ENCODE measurements at places on chromosomes 2 and 18.

- DNase-seq: no peak
Observed at GRCh38 chr2:201827621-201828020, 21.3 kb downstream of the CDK15 start.

GRCh38 chr2:55169359-55169758, 62.7 kb downstream of the CLHC1 start:
- DNase-seq: no peak

GRCh38 chr2:152022090-152022489, 76.8 kb downstream of the CACNB4 start:
- DNase-seq: no peak

- no peak for DNase-seq
Observed at GRCh38 chr2:64622443-64623241, 31.1 kb downstream of the SERTAD2 start.

DNA sequence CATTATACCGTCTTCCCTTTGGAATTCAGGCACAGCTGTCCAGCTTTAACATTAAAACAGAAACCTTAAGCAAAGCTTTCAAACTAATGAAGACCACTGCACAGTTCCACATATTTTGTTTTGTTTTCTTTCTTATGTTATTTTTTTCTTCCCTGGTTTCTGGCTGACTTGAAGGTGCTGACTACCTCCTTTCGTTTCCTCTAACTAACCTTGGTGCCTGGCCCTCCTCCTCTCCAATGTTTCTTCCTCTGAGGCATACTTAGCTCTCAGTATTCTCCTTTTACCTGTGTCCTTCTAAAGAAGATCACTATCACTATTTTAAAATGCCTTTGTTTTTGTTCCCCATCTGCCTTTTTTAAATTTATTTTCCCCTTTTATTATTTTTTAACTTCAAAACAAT, 433.3 kb upstream of the SPHKAP start:
- DNase-seq: no peak

- no peak for DNase-seq
Observed at GRCh38 chr2:48183991-48184390, 277.7 kb upstream of the FBXO11 start.

GRCh38 chr18:9337873-9338272, 3.3 kb downstream of the TWSG1 start:
- no peak for DNase-seq

- no peak for DNase-seq
Observed at GRCh38 chr2:121723316-121723715, 13.4 kb downstream of the NIFK start.

DNA sequence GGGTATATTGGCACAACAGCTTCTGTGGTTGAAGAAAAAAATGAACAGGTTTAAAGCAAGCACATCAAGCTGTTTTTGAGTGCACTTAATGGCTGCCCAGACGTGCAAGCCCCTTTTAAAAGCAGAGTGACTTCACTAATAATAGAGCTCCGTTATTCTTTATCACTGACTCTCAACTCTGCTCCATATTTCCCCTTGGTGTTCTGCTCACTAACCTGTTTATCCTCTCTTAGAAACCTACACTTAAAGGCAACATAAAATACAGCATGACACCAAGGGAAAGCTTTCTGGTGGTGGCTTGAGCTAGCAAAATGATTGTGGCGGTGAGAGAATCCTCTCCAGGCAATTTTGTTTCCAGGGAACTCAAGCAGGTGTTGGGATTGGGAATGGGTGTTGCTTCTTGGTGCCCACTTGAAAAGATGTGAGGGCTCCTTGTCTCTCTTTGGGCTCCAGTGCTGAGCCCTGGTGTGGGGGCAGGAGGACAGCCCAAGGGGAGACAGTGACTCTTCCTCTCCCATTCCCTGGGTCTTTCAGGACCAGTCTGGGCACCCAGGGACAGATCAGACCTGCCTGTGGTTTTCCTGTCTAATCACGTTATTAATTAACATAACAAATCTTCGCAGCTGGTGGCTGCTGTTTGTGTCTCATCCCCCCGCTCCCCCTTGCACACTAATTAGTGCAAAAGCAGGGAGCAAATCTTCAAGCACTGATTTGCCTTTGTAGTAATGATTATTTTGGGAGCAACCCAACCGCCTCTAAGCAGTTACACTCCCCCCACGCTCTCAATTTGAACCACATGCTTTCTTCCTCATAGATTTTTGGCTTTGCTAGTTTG, 289.4 kb upstream of the CXCR4 start:
- DNase-seq: no peak

- no peak for DNase-seq
Observed at GRCh38 chr2:239057533-239057932, 209.6 kb downstream of the TWIST2 start.

- DNase-seq: no peak
Observed at GRCh38 chr2:212027681-212028628, 510.6 kb downstream of the ERBB4 start.

GRCh38 chr18:51621113-51621863, 423.8 kb upstream of the MEX3C start:
- DNase-seq: no peak

DNA sequence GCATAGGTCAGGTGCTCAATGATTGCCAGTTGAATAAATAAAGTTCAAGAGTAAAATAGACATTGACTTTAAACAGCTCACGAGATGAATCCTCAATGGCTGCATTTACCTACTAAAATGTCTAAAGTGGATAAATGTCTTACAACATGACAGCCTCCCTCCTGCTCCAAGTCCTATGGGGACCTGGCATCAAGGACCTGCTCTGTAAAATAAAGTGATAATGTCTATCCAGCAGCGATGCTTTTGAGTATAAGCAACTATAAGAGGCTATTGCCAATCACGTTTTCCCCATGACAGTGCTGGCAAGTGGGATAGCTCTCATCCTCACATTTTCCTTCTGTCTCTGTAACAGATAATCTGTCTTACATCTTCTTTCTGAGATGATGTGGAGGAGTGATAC, 37.0 kb downstream of the RASGRP3 start:
- no peak for DNase-seq

DNA sequence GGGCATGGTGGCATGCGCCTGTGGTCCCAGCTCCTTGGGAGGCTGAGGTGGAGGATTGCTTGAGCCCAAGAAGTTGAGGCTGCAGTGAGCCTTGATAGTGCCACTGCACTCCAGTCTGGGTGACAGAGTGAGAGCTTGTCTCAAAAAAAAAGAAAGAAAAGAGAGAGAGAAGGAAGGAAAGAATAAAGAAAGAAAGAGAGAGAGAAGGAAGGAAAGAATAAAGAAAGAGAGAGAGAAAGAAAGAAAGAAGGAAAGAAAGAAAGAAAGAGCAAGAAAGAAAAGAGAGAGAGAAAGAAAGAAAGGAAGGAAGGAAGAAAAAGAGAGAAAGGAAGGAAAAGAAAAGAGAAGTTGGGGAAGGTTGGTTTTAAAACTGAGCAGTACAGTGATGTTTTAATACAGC, 49.0 kb upstream of the ACSL3 start:
- DNase-seq: no peak

DNA sequence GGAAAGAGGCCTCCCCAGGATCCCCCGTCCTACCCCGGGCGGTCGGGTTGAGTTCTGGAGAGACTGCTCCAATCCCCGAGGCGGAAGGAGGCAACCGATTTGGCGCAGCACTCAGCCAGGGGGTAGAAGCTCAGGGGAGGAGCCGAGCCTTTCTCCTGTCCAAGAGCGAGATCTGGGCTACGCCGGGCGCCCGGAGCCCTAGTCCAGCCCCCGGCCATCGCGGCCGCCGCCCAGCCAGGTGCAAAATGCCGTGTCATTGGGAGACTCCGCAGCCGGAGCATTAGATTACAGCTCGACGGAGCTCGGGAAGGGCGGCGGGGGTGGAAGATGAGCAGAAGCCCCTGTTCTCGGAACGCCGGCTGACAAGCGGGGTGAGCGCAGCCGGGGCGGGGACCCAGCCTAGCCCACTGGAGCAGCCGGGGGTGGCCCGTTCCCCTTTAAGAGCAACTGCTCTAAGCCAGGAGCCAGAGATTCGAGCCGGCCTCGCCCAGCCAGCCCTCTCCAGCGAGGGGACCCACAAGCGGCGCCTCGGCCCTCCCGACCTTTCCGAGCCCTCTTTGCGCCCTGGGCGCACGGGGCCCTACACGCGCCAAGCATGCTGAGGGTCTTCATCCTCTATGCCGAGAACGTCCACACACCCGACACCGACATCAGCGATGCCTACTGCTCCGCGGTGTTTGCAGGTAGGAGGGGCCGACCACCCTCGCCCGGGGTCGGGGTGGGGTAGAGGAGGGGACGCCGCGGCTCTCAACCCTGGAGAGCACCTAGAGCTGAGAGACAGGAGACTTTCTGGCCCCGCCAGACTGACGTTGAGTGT, at the start of gene DYSF:
DYSF (plus strand) TSS at position 158 of the 817 bp plus-strand sequence.
- DNase-seq: no peak

DNA sequence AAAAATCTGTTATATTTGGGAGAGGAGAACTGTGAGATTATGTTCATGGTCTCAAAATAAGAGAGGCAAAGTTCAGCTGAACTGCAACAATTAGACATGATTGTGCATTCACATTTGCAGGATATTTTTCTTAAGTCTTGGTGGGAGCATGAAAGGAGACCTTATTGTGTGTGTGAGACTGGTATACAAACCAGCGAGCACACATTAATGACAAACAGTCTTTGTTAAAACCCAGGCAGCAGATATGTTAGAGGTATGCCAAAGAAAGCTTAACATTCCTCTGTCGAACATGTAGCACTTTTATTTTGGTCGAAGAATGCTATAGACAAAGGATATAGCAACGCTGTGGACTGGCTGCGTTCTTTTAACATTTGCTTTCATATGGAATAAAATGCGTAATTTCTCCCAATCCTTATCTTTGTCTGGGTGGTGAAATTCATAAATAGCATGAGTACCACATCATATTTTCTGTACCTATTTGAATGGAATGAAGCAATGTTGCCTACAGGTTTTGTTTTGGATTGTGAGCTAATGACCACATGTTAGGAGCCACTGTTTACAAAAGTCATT, 88.4 kb downstream of the ICOS start:
- DNase-seq: no peak

DNA sequence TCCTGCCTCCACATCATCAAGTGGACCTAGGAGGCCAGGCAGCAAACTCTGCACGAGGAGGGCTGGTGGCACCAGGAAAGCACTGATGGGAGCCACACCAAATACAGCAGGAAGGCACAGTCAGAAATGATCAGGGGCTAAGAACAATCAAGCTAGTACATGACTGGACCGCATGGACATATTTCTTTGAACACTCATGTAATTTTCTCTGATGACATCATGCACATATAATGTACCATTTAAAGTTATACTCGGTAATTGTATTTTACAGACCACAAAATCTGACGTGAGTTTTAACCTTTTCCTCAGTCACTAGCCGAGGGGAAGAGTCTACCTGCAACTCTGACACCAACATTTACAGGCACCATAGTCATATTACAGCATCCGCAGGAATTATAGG, 76.7 kb downstream of the XDH start:
- no peak for DNase-seq

GRCh38 chr2:227124811-227125210, 39.2 kb downstream of the COL4A4 start:
- no peak for DNase-seq

DNA sequence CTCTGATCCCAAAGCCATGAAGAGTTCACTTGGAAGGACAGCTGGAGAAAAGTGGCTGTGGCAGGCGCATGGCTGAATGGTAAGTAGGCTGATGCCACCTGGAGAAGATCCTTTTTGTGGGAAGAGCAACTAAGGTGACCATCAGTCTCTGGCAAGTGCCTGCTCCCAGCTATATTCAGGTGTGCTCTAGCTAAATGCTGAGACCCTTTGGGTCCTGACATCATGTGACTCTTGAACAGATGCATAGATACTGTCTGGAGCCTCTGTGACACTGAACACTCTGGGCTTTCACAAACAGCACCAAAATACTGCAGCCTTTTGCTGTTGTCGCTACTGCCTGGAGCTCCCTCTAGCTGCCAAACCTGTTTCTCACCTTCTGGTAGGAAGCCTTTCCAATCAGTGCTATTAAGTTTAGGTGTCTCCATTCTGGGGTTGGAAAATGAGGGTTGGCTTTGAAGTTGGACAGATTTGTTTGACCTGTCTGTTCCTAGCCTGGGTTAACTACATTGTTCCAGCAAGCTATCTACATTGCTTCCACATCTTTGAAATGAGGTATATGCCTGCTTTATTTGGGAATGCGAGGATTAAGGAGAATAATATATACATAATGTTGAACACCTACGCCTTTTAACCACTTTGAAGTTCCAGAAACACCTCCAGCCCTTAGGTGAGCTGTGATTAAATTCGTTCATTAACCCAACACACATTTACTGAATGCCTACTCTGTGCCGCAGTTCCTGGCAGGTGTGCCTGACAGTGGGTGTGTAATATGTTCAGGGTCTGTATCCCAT, 3.1 kb downstream of the EGR4 start:
- peak; percentile 39 for DNase-seq

- DNase-seq: no peak
Observed at GRCh38 chr2:26359886-26360473, 13.4 kb upstream of the ADGRF3 start.

- no peak for DNase-seq
Observed at GRCh38 chr18:72830109-72830508, 37.7 kb downstream of the NETO1 start.

DNA sequence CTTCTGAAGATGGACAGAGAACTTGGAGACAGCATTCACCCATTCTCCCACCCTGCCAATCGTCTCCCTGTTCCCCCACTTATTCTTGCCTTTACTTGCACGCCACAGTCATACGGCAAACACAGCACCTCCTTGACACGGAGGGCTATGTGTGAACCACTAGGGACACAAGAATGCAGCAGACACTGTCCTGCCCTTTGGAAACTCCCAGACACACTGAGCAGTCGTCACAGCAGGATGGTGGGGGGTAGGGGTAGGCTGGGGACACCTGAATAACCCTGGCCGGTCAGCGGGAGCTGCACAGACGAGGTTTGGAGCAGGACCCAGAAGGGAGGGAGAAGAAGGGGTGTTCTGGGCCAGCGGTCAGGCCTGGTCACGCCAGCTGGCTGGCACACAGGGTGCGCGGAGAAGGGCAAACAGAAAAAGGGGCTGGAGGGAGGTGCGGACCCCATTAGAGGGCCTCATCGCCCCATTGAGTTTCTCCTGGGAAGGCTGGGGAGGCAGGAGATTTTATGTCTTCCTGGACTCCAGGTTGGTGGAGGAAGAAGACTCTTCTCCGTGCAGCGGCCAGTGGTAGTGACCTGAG, 40.0 kb upstream of the FOSL2 start:
- no peak for DNase-seq

DNA sequence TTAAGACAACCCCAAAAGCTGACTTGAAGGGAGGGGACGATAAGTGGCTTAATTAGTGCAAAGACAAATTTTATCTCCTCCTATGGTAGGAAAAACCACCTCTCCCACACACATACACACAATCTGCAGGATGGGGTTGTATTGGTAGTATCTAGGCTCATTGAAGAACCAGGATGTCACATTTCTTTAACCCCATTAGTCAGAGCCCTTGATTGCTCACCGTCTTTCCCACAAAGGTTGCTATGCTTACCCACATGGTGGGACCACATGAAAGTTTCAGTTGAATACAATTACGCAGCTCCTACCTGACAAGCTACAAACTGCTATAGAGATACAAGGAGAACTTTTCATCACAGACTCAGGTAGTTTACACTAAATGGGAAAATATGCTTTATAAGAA, 765.0 kb upstream of the CELF4 start:
- DNase-seq: no peak

GRCh38 chr2:105769504-105769903, 24.8 kb downstream of the NCK2 start:
- no peak for DNase-seq

DNA sequence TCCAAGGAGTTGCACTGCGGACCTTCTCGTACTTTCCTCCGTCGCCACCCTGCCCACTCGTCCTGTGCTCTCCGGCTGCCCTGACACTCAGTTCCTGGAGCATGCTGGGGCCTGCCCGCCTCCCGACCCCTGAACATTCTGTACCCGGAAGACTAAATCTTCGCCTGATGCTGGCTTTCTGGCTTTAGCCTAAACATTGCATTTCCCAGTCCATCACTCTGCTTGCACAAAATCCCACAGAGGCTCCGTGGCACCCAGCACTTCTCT, 550 bp upstream of the SFXN5 start:
- no peak for DNase-seq
